ENCODE measurements at places on chromosomes 7 and 10.

GRCh38 chr10:27157150-27157549 lies 2.0 kb downstream of the MASTL start:
- no peak for DNase-seq

GRCh38 chr7:35289376-35289775 lies 35.5 kb upstream of the TBX20 start:
- DNase-seq = no peak

- DNase-seq = no peak
Measured at GRCh38 chr10:96587264-96588059, 650 bp upstream of the TM9SF3 start.

DNA sequence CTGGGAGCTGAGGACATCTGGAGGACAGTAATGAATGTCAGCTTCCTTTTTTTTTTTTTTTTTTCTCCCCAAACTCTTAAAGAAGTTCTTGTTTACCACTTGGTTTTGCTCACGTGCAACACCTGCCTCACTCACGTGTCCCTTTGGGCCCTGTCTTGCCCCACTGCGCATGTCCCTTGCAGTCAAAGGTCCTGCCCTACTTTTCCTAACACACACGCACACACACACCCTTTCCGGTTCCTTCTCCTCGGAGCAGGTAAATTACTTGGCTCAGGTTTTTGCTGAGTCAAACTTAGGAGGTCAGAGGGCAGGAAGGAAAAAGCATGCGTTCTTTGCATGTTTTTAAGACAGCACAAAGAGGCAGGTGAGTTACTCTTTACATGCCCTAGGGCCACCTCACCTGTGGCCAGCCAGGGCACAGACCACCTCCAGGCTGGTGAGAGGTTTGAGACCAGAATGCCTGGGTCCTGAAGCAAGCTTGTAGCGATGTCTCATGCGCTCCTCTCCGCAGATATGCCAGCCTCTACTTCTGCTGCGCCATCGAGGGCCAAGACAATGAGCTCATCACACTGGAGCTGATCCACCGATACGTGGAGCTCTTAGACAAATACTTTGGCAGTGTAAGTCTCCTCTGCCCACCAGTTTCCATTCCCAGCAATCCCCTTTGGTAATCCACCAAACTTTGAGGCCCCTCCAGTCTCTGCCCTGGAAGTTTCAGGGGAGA lies 2.8 kb downstream of the AP1S1 start:
- no peak for DNase-seq

- no peak for DNase-seq
Measured at GRCh38 chr7:108311446-108312168, 144.6 kb downstream of the NRCAM start.

GRCh38 chr10:1366811-1367425 lies 310.7 kb downstream of the WDR37 start:
- no peak for DNase-seq

GRCh38 chr7:1536743-1537534 lies 6.4 kb downstream of the MAFK start:
- DNase-seq = no peak

DNA sequence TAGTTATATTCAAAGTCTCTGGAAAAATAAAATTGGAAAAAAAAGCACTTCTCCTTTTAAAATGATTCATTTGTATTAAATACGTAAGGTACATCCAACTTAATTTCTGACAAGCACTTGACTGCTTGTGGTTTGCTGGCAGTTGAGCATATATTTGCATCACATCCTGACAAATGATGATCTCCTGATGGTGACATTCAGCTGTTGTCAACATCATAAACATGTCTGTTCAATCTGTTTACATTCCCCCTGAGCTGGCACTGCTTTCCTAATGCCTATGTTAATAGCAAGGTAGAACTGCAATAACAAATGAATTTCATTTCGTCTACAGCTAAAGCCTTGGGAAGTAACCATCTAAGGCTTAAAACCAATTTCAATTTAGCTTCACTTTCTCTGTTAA lies 24.4 kb downstream of the TSPAN12 start:
- DNase-seq = no peak

GRCh38 chr10:68877482-68878110 lies 23.5 kb upstream of the DDX50 start:
- DNase-seq = no peak

DNA sequence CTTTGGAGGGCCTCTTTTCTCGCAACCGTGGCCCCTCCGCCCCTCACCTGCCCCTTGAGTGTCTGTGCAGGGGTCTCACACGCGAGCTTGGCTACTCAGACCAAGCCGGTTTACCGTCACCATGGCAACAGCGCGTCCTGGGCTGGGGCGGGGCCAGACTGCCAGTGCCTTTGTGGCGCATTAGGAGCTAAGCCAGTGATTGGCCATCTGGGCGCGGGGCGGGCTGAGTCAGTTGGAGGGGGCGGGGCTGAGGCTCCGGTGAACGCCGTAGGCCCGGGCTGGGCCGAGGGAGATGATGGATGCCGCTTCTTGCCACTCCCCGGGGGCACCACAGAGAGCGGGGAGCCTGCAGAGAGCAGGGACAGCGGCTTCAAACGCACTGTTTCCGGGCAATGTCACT lies 48.7 kb upstream of the FXYD4 start:
- peak; percentile 62 for DNase-seq

- peak; percentile 63 for DNase-seq
Measured at GRCh38 chr7:142811154-142811737, 40.5 kb downstream of the PRSS2 start.

GRCh38 chr10:119575506-119575905 lies 21.3 kb downstream of the TIAL1 start:
- DNase-seq = peak; percentile 21

DNA sequence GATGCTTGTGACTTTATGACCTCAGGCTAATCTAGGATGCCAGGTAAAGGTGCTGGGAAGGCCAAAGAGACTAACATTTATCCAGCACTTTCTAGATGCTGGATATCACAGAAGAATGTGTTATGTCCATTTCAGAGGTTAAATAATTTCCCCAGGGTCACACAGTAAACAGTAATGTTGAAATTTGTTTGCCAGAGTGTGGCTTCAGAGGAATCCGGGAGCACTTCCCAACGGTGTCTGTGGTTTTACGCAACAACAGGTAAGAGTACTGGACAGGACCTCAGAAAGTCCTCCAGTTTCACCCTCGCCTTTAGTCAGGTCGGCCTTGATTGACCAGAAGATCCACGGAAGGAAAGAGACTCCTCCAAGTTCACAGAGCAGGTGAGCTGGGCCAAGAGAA lies 1.7 kb downstream of the SHTN1 start:
- no peak for DNase-seq

- DNase-seq = no peak
Measured at GRCh38 chr7:75798770-75799169, 14.8 kb downstream of the CCL24 start.
